Airway epithelial cell (primary cell): ENCODE measurements at places on chromosomes 13 and 19. TPM values are rescaled to one million over a fixed set of nuclear protein-coding genes. Genes with fewer than 3 reads are reported as not detected.

SCGB2B2 gene
- total RNA-seq = not detected in 2 replicates

SPACA4 gene
- not detected in 2 replicates for total RNA-seq

FBXO17 gene
- 16.1 and 19.0 TPM in 2 replicates for total RNA-seq

ANKRD24 gene
- under 0.01 and 0.28 TPM in 2 replicates for total RNA-seq

SIGLEC7 gene
- not detected in 2 replicates for total RNA-seq

TRAPPC5 gene
- total RNA-seq = 115 and 131 TPM in 2 replicates

CD22 gene
- total RNA-seq = not detected in 2 replicates

SSC5D gene
- total RNA-seq = 0.09 TPM in 1 of 2 replicates, not detected in the other

SLC35E1 gene
- 31.7 and 35.1 TPM in 2 replicates for total RNA-seq
